ENCODE measurements at places on chromosomes 7 and 10.

DNA sequence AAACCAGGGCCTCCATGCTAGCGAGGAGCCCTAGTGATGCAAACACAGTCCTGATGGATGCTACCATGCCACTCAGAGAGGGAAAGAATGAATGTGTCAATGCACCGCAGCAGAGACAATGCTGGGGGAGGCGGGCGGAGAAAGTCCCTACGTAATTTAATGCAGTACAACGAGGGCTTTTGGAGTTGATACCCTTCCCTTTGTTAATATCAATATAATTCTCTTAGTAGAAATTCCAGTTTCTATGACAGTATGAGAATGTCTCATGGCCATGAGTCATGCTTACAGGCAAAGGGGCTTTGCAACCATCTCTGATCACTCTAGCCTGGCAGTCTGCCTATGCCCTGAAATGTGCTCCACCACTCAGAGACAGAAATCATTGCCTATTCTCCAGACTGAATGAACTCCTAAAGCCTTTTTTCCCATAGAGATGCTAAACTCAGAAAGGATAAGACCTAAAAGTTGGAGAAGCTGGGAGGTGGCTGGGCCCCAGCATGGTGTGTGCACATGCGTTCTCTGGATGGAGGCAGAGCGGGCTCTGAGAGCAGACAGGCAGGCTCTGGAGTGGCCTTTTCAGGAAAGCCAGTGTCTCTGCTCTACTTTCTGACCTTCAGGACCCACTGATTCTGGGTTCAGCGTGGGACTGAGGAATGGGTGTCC is 20.3 kb upstream of the GIMAP2 start:
- DNase-seq, result no peak

GRCh38 chr10:1451362-1451888 is 285.9 kb downstream of the ADARB2 start:
- DNase-seq, result no peak

DNA sequence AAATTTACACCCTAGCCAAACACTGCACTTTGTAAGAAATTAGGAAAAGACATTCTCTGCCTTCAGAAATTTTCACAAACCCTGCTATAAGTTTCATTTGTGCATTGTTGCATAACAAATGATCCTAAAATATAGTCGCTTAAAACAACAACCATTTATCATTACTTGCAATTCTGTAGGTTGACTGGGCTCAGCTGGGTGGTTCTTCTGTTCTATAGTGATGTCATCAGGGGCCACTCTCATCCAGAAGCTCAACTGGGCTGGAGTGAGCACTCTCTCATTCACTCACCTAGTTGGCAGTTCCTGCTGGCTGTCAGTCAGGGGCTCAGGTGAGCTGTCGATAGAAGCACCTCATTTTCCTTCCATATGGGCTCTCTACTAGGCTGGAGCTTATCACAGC is 20.7 kb upstream of the FGFR2 start:
- no peak for DNase-seq

GRCh38 chr7:74428023-74428422 is 25.7 kb upstream of the GTF2IRD1 start:
- no peak for DNase-seq

DNA sequence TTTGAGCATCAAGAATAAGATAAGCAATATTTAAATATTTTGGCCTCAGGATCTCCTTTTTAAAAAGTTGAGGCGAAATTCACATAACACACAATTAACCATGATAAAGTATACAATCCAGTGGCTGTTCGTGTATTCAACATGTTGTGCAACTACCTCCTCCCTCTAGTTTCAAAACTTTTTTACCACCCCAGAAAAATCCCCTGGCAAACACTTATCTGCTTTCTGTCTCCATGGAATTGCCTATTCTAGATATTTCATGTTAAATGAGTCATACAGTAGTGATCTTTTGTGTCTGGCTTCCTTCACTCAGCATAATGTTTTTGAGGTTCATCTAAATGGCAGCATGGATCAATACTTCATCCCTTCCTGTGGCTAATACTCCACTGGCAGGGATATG is 31.8 kb upstream of the IL15RA start:
- DNase-seq, result no peak

DNA sequence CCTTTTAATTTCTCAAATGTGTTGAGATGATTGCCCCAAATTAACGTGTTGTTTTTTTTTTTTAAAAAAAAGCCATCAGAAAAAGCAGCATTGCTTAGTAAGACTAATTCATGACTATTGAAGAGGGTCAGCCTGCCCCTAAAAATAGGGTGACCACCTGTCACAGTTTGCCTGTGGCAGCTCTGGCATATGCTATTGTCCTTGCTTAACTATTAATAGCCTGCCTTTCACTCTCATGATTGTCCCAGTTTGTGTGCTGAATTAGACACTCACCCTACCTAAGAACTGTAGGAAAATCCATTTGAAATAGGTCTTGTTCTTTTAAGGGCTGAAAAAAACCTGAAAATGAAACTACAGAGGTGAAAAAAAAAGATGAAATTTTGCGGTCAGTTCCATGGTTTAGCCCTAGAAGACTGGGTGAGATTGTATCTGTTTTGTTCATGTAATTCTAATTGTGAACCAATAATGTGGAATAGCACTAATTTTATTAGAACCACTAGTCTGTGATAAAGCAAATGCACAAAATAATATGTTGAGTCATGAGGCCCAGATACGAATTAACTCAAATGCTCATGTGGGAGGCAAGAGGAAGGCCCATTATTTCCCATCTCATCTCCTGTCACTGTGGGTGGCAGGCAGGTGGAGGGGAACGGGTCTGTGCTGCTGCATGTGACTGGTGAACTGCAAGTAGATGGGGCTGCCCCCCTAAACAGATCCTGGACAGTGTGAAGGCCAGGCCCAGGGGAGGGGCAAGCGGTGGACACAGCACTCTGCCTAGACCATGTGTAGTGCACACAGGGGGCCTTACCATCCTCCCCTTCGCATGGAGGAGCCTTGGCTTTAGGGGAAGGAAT is 265.4 kb upstream of the NFE2L3 start:
- DNase-seq, result peak; percentile 91

DNA sequence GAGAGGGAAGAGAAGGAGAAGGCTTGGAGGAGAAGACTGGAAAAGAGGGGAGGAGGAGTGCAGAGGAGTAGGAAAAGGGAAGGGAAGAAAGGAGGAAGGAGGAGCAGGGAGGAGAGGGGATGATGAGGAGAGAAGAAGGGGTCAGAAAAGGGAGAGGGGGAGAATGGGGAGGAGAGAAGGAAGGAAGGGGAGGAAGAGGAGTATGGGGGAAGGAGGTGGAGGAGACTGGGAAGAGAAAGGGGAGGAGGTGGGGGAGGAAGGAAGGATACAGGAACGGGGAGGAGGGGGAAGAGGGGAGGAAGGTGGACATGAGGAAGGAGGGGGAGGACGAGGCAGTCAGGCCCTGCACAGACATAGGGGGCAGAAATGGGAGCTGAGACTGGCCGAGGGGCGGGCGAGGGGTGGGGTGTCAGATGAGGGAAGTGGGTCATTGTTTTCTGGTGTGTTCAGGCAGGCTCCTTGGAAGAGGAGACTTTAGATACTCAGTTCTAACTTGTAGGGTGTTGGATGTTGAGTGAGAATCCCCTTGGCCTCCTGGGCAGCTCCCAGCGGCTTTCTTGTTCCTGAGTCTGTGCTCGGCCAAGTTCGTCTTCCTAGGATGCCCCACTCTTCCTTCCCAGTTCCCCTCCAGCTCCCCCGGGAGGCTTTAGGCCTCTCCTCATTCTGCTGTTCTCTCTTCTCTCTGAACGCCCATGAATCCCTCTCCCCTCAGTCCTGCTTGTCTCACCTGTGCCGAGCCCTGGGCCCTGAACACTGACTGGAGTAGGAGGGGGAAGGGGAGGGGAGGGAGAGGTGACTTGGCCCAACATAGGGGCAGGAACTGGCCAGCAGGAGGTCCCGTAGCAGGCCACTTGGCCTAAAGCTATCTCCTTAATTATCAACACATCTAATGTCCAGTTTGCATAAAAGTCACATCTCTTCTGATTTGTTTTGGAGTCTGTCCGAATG is 12.8 kb upstream of the CRHR2 start:
- no peak for DNase-seq

- DNase-seq, result no peak
Measured at GRCh38 chr10:34523017-34523767, 291.9 kb downstream of the PARD3 start.

GRCh38 chr10:125451319-125451718 is 231.6 kb downstream of the TEX36 start:
- no peak for DNase-seq

GRCh38 chr10:103618575-103619423 is 125.3 kb downstream of the NEURL1 start:
- DNase-seq, result peak; percentile 72

DNA sequence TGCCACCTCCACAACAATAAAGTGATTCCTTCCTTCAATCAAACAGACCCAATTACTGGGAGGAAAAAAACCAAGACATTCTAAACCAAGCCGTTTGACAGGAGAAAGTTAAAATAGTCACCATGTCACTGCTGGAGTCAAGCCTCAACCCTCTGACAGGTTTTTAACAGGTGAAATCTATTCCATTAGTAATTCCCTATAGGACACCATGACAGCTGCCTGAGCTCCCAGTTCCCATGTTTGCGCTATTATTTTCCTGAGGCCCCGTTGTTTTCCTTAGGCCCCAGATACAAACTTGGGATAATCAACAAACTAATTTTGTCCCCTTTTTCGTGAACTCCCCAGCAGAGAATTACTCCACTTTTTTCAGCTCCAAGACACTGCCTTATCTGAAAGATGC is 113.9 kb downstream of the ARL5B start:
- DNase-seq, result no peak

DNA sequence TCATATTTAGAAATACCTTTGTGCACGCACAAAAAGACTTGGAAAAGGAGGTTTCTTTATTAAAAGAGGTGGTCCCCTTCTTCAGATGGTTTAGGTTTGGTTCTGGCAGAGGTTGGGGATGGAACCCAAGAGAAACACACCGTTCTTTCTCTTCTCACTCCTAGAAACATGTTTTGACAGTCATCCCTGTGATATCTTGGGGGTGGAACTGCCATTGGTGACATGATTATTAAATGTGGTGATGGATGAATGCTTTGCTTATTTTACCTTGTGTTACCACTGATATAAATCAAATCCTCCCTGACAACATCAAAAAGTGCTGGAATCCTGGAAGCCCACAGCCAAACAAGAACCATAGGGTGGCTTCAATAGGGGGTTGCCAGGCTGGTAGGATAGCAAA is 146.5 kb downstream of the CCDC3 start:
- DNase-seq, result no peak

Data from cerebellar cortex (tissue), 1 donor.